ENCODE measurements at places on chromosomes 12 and 14.
A peak's percentile ranks its signal among the peaks of the same experiment; 100 is the strongest.

DNA sequence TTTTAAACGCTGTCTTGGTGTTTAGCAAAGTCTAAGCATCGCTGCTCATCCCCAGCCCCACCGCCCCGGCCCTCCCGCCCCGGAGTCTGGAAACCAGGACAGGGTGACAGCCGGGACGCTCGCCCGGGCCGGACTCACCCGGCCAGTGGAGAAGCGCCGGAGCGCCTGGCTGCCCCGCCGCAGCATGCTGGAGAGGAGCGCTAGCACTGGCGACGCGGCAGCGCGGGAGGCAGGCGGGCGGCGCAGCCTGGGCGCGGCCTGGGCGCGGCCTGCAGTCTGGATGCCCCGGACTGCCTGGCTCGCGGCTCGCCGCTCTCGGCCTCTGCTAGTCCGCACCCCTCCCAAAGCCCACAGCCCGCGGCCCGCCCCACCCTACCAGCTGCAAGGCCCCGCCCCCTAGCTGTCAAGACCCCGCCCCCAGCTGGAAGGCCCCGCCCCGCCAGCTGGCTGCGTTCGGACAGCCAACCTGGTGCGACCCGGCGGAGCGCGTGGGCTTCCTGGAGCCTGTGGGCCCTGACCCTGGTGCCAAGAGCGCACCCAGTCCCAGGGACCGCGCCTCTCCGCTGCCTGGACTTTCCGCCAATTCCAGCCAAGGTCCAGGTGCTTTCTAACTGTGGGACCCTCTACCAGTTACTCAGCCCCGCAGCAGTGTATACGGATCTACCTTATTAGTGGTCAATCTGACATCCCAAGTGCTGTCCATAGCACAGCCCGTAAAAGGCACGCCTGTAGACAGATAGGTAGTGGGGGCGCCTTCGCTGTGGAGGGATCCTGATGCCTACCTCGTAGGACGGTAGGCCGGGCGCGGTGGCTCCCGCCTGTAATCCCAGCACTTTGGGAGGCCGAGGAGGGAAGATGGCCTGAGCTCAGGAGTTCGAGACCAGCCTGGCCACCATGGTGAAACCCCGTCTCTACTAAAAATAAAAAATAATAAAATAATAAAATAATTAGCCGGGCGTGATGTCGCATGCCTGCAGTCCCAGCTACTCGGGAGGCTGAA is at the start of gene ALDH1L2:
Gene ALDH1L2 (minus strand): TSS at position 208 of the 1,000 bp plus-strand sequence. CDS start 22 bp downstream, at position 186.
- DNase-seq: peak; percentile 88

DNA sequence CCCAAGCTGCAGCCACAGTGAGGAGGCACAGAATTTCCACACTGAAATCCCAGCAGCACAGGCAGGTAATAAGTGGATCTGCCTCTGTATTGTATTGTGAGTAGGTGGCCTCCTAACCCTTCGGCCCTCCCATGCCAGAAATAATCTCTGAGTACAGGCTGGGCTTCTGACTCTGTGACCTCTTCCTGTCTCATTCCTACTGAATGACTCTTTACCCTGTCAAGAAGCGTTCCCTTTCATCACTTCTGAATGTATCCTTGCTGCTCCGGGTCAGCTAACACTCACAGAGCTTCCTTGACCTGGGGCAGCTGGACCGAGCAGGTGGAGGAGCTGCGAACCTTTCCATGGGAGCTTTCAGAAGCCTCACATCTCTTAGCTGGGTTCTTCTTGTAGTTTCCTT is 119.6 kb downstream of the SLC8A3 start:
- no peak for DNase-seq

DNA sequence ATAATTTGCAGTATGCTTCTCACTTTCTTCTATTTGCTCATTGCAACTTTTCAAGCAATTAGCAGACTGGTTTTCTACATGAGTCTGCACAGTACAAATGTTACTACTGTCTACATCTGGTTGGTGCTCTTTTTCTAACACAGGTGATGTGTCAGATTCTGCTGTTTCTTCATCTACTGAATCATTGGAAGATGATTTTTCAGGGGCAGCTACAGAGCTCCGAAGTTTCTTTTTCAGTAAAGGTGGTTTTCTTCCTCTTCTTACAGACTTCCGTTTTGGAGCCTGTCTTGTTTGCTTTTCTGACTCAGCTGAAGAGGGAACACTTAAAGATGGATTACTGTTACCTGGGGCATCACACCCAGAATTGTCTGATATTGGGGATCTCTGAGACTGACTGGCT is 62.1 kb downstream of the SCAF11 start:
- no peak for DNase-seq

DNA sequence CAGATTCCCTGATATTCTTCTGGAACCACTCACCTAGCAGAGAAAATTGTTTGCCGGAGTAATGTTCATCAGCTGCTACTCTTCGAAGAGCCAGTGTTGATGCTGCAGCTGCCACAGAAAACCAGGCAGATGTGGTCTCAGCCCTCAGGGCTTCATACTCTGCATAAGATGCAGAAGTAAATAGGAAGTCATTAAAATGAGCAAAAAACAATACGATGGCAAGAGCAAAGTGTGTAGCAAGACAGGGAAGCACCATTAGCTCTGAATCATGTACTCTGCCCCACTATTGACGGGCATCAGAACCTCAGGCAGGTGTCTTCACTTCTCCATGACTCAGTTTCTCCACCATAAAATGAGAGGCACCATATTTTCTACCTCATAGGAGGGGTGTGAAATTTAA is 991.6 kb upstream of the TMEM132C start:
- DNase-seq: no peak

DNA sequence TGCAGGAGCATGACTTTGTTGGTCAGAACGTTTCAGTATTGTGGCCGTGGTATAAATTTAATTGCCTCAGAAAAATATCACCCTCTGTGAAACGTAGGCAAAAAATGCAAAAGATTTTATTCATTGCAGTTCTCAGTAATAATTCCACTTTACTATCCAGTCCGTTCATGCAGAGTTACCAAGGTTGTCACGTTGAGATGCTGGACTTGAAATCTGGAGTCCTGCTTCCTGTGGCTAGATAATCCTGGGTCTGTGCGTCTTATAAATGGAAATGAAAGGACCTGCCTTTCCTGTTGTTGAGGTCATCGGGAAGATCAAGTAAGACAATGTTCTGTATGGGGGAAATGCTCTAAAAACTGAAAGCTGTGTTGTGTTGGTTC is 1.3 kb upstream of the AVPR1A start:
- no peak for DNase-seq

GRCh38 chr12:109098183-109098604 is 797 bp downstream of the UNG start:
- DNase-seq: no peak

GRCh38 chr12:15763328-15763727 is 25.9 kb downstream of the EPS8 start:
- DNase-seq: no peak

DNA sequence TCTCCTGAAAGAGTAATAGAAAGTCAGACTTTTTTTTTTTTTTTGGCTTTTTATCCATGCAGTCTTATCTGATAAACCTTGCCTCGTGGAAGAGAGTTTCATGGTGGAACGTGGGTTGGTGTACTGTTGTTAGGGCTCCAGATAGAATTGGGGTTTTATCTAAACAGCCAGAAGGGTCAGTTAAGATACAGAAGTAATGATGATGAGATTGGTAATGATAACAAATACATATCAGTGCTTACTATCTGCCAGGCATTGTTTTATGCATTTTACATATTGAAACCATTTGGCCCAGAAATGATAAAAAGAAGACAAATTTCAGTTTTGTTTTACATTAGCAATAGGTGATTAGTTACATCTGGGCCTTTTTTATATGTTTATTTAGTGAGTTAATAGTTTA is 372.8 kb upstream of the PRICKLE1 start:
- no peak for DNase-seq

- no peak for DNase-seq
Observed at GRCh38 chr12:104691721-104692556, 235.2 kb downstream of the CHST11 start.

GRCh38 chr12:26746121-26746714 is 86.8 kb downstream of the ITPR2 start:
- no peak for DNase-seq

- no peak for DNase-seq
Observed at GRCh38 chr14:69183735-69184134, 7.6 kb upstream of the EXD2 start.

- DNase-seq: no peak
Observed at GRCh38 chr14:50906326-50907065, 34.6 kb downstream of the ABHD12B start.

GRCh38 chr12:128318946-128319345 is 52.0 kb downstream of the TMEM132C start:
- no peak for DNase-seq

- no peak for DNase-seq
Observed at GRCh38 chr14:68753690-68754089, 39.2 kb downstream of the ZFP36L1 start.

DNA sequence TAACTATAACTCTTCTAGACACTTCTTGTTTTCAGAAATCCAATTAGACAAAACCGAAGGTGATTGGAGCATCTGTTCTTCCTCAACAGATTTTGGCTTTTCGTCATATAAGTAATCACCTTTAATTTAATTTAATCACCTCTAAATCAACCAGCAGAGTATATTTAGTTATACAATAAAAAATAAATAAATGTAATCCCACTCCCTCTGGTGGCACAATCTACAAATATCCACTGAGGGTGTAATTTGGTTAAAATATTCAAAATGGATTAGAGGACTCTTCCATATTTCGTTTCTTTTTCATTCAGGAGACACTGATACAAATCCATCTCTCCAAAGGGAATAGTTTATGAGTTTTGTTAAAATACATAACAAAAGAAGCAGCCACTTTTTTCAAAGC is 18.3 kb upstream of the SLC35F4 start:
- no peak for DNase-seq

GRCh38 chr12:132505852-132506219 is 15.9 kb downstream of the FBRSL1 start:
- DNase-seq: no peak

DNA sequence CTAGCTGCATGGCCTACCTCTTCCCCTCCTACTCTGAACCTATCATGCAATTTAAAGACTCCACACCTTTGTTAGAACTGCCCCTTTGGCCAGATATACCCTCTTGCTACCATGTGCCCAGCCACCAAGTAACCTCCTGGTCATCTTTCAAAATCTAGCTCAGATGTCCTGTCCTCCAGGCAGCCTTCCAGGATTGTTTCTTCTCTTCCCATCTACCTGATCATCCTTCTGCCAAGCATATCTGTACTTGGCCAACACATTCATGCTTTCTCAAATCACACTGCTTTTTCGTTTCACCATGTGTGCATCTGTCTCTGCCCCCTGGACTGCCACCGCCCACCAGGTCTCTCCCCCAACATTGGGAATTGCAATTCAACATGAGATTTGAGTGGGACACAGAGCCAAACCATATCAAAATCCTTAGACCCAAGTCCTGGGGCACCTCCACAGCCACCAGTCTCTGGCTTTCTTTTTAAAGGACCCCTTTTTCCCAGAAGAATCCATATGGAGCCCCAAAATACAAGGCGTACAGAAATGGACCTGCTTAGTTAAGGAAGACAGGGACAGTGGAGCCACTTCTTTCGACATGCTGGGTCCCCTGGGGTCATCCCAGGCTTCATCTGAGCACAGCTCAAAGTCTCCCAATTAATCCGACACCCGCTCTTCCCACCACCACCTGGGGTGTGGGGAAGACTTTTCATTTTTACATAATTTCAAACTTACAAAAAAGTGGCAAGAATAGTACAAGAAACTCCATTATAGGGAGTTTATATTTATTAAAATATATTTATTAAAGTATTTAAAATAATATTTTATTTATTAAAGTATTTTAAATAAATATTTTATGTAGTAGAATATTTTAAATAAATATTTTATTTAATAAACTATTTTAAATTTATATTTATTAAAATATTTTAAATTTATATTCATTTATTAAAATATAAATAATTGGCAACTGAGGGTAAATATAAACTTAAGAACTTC is 7.9 kb upstream of the CMKLR1 start:
- no peak for DNase-seq

DNA sequence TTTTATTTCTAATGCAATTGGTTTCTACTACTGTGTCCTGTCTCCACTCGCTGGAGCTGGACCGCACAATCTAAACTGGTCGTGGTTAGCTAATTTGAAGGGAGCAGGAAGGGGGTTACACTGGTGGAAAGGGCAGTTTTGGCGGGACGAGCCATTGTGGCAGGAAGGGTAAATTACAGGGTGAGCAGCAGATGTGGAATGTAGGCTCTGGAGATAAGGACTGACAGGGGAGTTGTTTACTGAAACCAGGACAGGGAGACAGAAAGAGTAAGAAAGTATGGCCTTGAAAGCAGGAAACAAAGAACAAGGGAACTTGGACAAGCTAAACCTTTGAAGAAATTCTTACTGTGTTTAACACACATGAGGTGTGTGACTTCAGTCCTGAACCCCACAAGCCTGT is 147.8 kb downstream of the ATXN7L3B start:
- no peak for DNase-seq

Data from left forelimb (tissue), 1 donor.